ENCODE measurements at places on chromosomes 2 and 18. TPM values are rescaled to one million over a fixed set of nuclear protein-coding genes. Genes with fewer than 3 reads are reported as not detected.

DNA sequence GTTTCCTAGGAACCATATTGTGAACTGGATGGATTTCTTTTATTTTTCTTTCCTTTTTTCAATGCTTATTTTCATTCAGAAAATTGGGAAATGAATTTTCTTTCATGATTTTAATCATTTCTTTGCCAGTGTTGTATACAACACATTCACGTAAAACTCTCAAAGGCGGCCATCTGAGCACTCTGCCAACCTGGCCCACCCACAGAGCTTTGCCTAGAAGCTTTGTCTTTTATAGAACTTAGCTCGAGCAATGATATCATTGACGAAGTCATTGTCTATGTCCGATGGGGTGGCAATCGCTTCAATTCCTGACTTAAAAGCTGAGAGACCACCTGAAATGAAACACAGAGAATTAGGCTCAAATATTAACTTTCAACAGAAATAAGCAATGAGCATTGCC lies 13.3 kb downstream of the LYG2 start:
- DNase-seq, result no peak

GNAL gene
- total RNA-seq, result 1.2 TPM

PRLH gene
- not detected for total RNA-seq

DNA sequence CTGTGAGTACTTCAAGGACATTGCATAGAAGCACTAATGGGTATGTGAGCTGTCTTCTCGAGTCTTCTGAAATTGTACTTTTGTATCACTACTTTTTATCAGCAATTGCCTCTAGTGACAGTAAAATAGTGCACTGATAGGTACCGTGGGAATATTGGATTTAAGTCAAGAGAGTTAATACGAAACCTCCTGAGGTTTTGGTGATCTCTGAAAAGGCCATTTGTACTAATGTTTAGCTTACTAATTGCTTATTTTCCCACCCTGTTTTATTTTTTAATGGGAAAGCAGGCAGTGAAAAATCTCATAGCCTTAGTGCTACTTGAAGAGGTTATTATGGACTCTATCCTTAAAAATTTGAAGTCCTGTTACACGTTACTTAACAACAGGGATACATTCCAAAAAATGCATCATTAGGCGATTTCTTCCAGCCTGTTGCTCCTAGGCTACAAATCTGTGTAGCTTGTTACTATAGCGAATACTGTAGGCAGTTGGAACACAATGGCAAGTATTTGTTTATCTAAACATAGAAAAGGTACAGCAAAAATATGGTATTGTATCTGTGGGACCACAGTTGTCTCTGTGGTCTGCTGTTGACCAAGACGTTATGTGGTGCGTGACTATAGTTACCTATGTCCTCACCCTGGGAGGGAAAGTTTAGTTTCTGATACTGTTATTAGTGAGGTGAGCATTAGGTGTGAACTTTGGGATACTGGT lies 65.9 kb downstream of the CAB39 start:
- no peak for DNase-seq

GRCh38 chr2:359047-359446 lies 71.2 kb upstream of the ALKAL2 start:
- DNase-seq, result no peak

- no peak for DNase-seq
Observed at GRCh38 chr2:234249873-234250272, 199.4 kb downstream of the SPP2 start.

TRIM43 gene
- total RNA-seq, result not detected

PRADC1 gene
- 21.8 TPM for total RNA-seq

DNA sequence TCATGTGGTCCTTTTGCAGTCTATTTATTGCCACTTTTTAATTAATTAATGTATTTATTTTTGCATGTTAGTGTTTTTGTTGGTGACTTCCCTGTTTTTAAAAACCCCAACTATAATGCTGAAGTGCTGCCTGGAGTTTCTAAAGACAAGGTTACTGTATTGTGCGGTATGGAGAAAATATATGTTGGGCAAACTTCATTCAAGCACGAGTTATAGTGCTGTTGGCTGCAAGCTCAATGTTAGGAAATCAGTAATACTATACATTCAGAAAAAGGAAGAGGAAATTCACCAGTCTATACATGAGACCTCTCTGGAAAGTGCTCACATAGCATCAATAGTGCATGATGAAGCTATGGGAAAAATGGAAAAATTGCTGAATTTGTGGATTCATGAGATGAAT lies 15.4 kb upstream of the RBMS1 start:
- no peak for DNase-seq

DNA sequence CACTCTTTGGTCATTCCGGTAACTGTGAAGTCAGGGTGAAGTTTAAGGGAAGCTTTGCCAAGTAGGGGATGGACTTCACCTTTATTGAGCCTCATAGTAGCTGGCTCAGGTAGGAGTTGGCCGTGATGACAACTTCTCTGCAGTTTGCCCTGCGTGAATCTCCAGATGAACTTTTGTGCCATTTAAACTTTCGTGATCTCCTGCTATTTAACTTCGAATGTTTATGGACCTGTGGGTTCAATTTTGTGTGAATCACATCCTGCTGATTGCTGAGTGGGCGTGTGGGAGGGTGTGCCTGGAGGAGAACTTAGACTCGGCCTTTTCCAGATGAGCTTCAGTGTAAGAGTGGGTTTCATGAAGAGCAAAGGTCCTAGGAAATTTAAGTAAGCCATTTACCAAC lies 4.2 kb downstream of the UGT1A1 start:
- peak; percentile 73 for DNase-seq

ZAP70 gene
- total RNA-seq, result 2.1 TPM

- no peak for DNase-seq
Observed at GRCh38 chr2:65746931-65747675, 314.7 kb upstream of the SPRED2 start.

- no peak for DNase-seq
Observed at GRCh38 chr2:112821142-112821541, 15.4 kb downstream of the IL1B start.

DNA sequence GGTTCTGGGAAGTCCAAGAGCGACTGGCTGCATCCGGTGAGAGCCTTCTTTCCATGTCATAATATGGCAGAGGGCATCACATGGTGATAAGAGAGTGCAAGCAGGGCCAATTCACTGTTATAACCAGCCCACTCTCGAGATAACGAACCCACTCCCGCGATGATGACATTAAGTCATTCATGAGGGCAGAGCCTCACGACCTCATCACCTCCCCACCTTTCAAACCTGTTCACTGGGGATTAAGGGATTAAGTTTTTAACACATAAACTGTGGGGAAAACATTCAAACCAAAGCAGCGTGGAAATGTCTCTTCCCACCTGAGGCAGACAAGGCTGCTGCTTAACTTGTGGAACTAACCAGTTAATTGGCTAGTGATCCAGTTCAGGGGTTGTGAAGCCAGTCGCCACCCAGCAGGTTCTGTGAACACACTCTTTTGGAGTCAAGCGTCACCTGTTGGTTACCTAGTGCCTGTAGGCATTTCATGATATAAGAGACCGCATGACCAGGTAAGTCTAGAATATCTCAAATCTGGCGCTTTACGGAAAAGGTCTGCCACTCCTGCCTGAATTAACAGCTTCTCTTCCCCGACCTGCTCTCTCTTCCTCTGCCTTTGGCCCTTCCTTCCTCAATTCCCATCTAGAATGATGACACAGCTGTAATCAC lies 54.3 kb downstream of the EDAR start:
- DNase-seq, result no peak

SPEG gene
- total RNA-seq, result 0.53 TPM

GTF2A1L gene
- not detected for total RNA-seq

GRCh38 chr2:74119339-74119738 lies 28.4 kb downstream of the BOLA3 start:
- no peak for DNase-seq

DNA sequence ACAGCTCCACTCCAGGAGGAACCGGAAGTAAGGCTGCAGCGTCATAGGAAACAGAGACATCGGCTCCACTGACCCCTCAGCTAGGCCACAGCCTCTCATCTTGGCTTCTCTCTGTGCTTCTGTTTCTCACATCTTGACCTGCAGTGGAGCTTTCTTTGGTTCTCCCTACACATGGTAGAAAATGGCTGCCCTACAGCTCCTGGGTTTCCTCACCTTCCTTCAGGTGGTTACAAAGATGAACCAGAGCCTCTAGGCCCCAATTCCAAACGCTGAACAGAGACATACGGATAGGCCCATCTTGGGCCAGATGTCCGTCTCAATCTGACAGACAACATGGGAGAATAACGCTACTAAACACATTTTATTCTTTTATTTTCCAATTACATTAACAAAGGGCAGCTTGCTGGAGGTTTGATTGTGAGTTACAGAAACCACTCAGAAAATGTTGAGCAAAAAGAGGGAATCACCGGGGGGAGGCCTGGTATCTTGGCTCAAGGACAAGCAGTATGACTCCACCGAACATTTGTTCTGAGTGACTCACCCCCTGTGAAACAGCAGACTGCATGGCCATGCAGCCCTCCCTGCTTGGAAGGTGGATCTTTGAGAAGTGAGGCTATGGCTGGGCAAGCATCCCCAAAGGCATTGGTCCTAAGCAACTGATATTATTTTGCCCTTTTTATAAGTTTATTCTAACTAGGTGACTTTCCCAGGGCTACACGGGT lies 303.5 kb downstream of the CDCA7 start:
- no peak for DNase-seq

DNA sequence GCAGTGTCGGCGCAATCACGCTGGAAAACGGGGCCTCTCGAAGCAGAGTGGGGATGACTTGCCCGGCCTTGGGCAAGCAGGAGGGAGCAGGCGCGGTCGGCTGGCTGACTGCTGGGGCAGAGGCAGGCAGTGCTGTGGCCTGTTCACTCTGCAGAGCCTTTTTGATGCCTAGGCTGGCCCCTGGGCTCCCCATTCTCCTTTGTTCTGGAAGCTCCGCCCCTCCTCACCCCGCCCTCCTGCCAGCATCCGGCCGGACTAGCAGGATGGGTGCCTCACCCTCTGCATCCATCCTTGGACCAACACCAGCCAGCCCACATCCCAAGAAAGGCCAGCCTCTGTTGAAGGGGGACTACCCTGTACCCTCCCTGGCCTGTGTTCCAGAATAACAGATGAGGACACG lies at the start of gene ASPRV1:
Gene ASPRV1 (minus strand): TSS at position 136 of the 400 bp plus-strand sequence. CDS start 195 bp downstream, outside the sequence.
- no peak for DNase-seq

PID1 gene
- 73.4 TPM for total RNA-seq

DNA sequence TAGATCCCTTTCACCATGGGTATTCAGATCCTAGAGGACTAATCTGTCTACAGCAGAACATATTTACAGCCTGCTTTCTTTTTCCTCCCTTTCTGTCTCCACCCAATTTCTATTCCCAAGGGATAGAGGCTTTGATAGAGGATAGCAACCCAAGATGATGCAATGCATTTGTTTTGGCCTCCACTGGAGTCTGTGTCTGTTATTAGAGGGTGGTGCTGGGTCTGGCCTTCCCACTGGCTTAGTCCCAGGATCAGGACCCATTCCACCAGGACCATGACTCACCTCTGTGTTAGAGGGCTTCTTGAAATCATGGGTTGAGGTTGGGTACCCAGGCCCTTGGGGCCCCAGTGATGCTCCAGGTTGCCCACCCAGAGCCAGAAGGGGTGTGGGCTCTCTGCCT lies 239.7 kb upstream of the TNP1 start:
- DNase-seq, result no peak

DNA sequence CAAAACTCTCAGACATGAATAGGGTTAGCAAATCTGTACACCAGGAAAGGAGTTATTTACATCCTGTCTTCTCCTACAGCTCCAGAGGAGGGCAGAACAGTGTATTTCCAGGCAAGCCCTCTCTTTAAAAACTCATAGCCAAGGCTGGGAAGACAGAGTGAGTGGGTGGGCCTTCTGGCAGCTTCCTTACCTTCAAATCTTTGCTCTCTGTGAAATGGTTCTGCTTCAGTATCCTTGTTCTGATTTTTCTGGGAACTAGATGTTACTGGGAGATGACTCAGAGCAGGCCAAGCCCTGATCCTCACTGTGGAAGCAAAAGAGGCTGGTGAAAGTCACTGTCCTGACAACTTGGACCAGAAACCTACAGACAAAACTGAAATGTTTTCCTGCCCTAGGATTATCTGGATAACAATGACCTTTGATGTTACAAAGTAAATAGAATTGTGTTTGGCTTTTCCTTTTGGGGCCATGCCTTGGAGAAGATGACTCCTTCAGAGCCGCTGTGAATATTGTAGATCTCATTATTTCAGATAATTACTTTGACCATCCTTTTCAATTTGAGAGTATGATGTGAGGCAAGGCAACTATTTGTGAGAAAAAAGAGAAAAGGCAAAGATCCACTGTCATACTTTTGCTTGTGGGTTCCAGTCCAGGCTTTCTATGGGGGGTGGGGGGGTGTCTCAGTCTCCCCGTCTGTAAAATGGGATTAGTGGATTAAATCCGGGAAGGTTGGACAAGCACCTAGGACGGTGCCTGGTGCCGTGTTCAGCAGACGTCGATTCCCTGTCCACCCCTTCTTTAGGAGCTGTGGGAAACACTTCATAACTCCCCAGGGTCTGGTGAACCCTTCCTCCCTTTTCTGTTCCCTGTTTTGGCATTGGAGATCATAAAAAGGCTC lies 644 bp upstream of the QPCT start:
- DNase-seq, result no peak

- DNase-seq, result no peak
Observed at GRCh38 chr2:58155160-58155778, 85.9 kb downstream of the FANCL start.

BMP10 gene
- total RNA-seq, result 6.2 TPM

DNA sequence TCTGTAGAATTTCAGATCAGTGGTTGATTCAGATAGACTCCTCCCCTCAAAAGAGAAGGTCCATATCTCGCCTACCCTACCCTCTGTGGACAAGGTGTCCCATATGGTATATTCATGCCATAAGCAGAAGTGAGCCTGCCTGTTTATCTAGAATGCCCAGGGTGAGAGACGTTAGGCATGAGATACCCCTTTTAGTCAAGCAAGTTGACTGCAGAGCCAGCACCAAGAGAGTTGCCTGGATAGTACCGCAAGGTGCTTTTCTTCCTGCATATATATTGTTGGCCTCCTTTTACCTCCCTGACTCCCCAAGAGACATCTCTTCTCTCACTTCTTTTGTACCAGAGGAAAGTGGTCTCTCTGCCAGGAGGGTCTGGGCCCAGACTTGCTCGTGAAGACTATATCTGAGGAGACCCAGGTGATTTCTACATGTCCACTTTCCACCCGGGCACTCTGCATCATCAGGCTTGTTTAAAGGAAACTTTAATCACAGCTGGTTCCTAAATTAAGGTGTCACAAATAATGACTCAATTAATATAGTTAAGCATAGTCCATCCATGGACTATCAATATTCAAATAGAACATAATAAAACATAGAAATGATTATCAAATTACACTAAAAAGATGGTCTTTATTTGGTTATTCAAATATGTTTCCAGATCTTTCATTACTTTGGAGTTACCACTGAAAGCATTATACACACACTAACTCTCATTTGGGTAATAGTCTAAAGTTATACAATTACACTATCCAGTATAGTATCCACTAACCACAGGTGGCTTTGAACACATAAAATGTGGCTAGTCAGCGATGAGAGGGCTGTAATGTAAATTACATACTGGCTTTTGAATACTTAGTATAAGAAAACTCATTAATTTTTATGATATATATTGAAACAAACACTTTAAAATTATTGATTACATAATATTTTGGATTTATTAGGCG lies 4.1 kb downstream of the ITGA4 start:
- DNase-seq, result no peak

GRCh38 chr2:234826681-234827080 lies 125.1 kb upstream of the SH3BP4 start:
- no peak for DNase-seq
